Panc1 (cell line): ENCODE measurements at places on chromosomes 12 and 14. TPM values are rescaled to one million over a fixed set of nuclear protein-coding genes. Genes with fewer than 3 reads are reported as not detected.

DNA sequence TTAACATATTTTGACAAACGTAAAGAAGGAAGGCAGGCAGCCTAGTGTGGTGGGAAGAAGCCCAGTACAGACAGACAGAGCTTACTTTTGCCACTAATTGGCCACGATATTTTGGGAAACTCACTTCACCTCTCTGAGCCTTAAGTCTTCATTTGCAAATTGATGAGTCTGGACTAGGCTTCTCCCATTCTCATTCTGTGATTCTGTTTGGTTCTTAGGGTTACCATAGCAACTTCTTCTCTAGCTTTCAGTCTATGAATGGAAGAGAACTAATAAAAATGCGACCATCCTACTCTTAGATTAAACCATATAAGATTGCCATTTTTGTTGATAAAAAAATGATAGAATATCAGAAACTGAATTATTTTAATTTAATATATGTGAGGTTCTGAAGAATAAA is 210.5 kb downstream of the SNAPC1 start:
- no peaks in the 10 kb centered on the region for H3K4me1 ChIP-seq
- no peaks in the 10 kb centered on the region for H3K27me3 ChIP-seq
- no peaks in the 10 kb centered on the region for H3K36me3 ChIP-seq
- no peak overlapping the region for H3K4me3 ChIP-seq

GRCh38 chr12:32493282-32493681 is 93.9 kb downstream of the FGD4 start:
- no peaks in the 10 kb centered on the region for H3K27me3 ChIP-seq
- H3K36me3 ChIP-seq, result no peaks in the 10 kb centered on the region
- H3K4me1 ChIP-seq, result no peaks in the 10 kb centered on the region
- no peak overlapping the region for H3K4me3 ChIP-seq

DNA sequence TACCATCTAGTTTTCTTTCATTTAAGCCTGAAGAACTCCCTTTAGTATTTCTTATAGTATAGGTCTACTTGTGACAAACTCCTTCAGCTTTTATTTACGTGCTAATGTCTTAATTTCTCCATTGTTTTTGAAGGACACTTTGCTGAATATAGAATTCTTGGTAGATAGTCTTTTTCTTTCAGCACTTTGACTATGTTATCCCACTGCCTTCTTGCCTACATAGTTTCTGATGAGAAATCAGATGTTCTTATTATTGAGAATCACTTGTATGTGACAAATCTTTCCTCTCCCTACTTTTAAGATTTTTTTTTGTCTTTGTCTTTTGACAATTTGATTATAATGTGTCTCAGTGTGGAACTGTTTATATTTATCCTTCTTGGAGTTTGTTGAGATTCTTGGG is 5.1 kb upstream of the MIS18BP1 start:
- no peak overlapping the region for H3K27ac ChIP-seq
- H3K36me3 ChIP-seq, result no peaks in the 10 kb centered on the region; the same call in 1 of the 2 replicates
- no peak for DNase-seq
- H3K27me3 ChIP-seq, result no peaks in the 10 kb centered on the region
- no peaks in the 10 kb centered on the region for H3K4me1 ChIP-seq

GRCh38 chr12:110813756-110814155 is 33.0 kb upstream of the CCDC63 start:
- no peaks in the 10 kb centered on the region for H3K36me3 ChIP-seq
- no peak overlapping the region for H3K4me3 ChIP-seq
- DNase-seq, result no peak
- peaks cover 3% of the 10 kb centered on the region; the same call in 1 of the 2 replicates for H3K27me3 ChIP-seq
- H3K4me1 ChIP-seq, result no peaks in the 10 kb centered on the region

DNA sequence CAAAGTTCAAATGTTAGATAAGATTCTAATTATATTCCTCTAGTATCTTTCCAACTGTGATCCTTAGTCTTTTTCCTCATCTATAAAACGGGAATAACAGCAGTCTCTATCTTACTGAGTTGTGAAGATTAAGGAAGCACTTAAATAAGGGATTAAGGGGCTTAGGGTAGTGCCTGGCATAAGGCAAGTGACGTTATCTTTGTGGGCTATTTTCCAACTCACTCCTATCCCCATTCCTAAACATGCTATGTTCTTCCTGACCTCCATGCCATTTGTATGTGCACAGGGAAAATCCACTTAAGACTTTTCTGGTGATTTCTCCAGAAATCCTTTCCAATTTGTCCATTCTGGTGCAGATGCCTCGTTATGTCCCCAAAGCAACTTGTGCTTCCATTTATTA is 33.3 kb downstream of the SUPT16H start:
- no peak overlapping the region for H3K4me3 ChIP-seq
- H3K4me1 ChIP-seq, result no peaks in the 10 kb centered on the region
- H3K27ac ChIP-seq, result no peak overlapping the region
- no peaks in the 10 kb centered on the region for H3K27me3 ChIP-seq
- H3K36me3 ChIP-seq, result peaks cover 18% of the 10 kb centered on the region

- H3K27ac ChIP-seq, result no peak overlapping the region
- no peaks in the 10 kb centered on the region for H3K36me3 ChIP-seq
- peaks cover 17% of the 10 kb centered on the region for H3K4me1 ChIP-seq
- DNase-seq, result no peak
- no peaks in the 10 kb centered on the region for H3K27me3 ChIP-seq
- no peak overlapping the region for H3K4me3 ChIP-seq
Measured at GRCh38 chr14:101077481-101078074, 174.1 kb upstream of the RTL1 start.

- H3K4me3 ChIP-seq, result no peak overlapping the region
- no peak overlapping the region for H3K27ac ChIP-seq
- H3K36me3 ChIP-seq, result no peaks in the 10 kb centered on the region
- DNase-seq, result no peak
- no peaks in the 10 kb centered on the region for H3K27me3 ChIP-seq
Measured at GRCh38 chr14:54893151-54893760, 9.4 kb downstream of the GCH1 start.

DNA sequence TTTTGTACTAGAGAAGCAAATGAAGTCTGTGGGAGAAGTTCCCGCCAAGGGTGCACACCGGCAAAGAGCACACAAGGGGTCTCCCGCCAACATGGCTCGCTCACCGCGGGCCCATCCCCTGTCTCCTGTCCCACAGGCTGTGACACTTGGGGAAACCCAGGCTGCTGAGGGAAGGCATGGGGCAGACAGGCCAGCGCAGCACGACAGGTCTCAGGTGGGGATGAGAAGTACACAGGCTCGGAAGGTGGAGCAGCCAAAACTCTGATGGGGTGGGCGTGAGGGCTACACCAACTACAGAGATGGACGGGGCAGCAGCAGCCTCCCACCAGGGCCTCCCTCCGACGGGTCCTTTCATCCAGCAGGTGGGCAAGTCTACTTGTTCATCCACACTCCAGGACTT is 64.4 kb downstream of the RNF34 start:
- peaks cover 7% of the 10 kb centered on the region for H3K4me1 ChIP-seq
- no peak overlapping the region for H3K4me3 ChIP-seq
- no peak overlapping the region for H3K27ac ChIP-seq

DNA sequence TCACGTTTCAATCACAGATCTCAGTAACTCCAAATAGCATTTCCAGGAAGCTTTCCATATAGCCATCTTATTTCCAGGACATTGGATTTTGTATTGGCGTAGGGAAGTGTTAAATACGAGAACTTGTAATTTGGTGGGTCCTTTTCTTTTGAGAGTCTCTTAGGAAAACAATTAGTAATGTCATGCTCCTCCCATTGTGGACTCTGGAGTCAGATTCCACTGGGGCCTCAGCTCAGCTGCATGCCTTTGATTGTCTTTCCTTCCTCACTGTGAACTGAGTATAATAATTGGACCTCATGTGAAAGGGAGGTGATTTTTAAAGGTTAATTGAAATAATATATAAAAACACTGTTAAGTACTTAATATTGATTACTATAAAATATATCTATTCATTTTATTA is 462.6 kb downstream of the NPAS3 start:
- no peaks in the 10 kb centered on the region for H3K27me3 ChIP-seq
- DNase-seq, result no peak
- H3K36me3 ChIP-seq, result no peaks in the 10 kb centered on the region
- no peak overlapping the region for H3K27ac ChIP-seq
- H3K4me1 ChIP-seq, result no peaks in the 10 kb centered on the region
- H3K4me3 ChIP-seq, result no peak overlapping the region

GRCh38 chr12:1841586-1842182 is 21.3 kb downstream of the LRTM2 start:
- H3K36me3 ChIP-seq, result no peaks in the 10 kb centered on the region
- no peak overlapping the region for H3K4me3 ChIP-seq
- H3K27me3 ChIP-seq, result no peaks in the 10 kb centered on the region
- H3K27ac ChIP-seq, result no peak overlapping the region
- H3K4me1 ChIP-seq, result peaks cover 4% of the 10 kb centered on the region; the same call in 1 of the 2 replicates
- DNase-seq, result no peak

DNA sequence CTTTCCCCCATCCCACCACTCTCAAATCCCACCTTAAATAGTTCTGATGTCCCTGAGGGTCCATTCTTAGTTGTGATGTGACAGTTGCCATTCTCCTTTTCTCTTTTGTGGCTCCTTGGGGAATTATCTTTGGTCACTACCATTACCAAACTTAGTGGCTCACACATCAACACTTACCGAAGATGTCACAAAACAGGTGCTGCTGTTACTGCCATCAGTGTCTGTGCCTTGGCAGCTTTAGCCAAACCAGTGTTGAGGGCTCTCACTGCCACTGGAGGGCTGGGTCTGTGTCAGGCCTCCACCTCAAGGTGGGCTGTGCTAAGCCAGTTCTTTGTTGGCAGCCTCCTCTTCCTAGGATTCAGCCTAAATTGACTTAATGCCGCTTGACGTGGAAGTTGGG is 144.0 kb downstream of the MYRFL start:
- no peak overlapping the region for H3K4me3 ChIP-seq
- H3K4me1 ChIP-seq, result no peaks in the 10 kb centered on the region
- H3K27ac ChIP-seq, result no peak overlapping the region
- H3K36me3 ChIP-seq, result no peaks in the 10 kb centered on the region
- DNase-seq, result no peak

- H3K4me1 ChIP-seq, result no peaks in the 10 kb centered on the region
- no peak for DNase-seq
Measured at GRCh38 chr12:49404956-49405355, 37.7 kb downstream of the SPATS2 start.

DNA sequence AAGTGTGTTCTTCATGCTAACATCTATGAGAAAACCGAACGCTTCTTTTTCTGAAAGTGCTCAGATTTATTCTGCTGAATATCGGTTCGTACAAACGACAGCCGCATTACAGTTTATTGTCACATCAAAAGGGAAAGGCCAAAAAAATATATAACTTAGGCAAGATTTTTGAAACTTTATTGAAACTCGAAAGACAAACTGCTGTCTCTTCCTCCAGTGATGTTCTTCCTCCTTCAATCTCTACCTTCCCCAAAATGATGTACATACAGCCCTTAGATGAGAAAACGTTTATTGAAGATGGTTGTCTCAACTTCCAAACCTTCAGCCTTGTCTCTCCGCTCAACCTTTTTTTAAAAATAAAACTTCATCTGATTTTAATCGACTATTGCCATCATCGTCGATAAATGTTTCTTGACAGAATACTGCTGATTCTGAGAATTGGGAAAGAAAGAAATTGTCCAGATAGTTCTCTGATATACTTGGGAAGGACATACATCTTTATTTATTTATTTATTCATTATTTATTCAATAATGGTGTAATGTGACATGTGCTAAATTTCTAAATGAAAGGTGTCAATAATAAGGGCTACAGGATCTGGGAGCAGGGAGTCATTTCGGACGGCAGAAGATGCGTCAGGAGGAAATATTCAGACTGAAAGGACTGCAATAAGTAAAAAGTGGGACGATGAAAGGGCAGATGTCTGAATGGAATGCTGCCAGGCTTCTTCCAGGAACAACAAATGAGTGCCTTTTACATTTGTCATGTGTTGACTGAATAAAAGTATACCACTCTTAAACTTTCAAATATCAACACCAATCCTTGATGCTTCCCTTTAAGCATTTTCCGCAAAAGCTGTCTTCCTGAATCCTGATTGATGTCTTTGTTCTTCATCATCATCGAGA is 817 bp upstream of the MDM1 start:
- H3K4me1 ChIP-seq, result peaks cover 71% of the 10 kb centered on the region
- peak overlapping the region; percentile 95 for H3K27ac ChIP-seq
- H3K4me3 ChIP-seq, result peak overlapping the region; percentile 94

DNA sequence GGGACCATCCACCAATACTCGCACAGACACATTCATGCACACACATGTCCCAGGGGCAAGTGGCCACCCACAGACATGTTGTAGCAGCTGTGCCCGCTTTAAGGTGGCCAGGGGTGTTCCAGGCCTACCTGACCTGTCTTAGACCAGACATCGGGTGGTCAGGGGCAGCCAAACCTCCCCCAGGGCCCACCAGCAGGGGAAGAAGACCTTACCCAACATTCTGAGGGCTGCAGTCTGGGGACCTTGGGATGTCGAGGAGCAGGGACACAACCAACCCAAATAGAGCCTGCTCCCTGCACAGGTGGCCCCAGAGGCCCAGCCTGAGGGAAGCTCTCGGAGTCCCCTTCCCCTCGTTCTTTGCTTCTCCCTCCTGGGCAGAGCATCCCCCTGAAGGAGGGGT is 1.7 kb upstream of the TMEM119 start:
- no peak overlapping the region for H3K4me3 ChIP-seq
- no peaks in the 10 kb centered on the region for H3K36me3 ChIP-seq
- no peaks in the 10 kb centered on the region for H3K27me3 ChIP-seq

- no peak for DNase-seq
- no peaks in the 10 kb centered on the region for H3K36me3 ChIP-seq
- H3K27me3 ChIP-seq, result no peaks in the 10 kb centered on the region
- H3K4me3 ChIP-seq, result no peak overlapping the region
- H3K4me1 ChIP-seq, result no peaks in the 10 kb centered on the region
- H3K27ac ChIP-seq, result no peak overlapping the region
Measured at GRCh38 chr14:48325486-48325885, 650.1 kb upstream of the MDGA2 start.

The GLT8D2 gene
- total RNA-seq, result 0.54 TPM
